NCI-H187 treated with DMSO at 0.1 percent for 48 hours (cell line): ENCODE measurements at places on chromosomes 3 and 15.
A peak's percentile ranks its signal among the peaks of the same experiment; 100 is the strongest.

DNA sequence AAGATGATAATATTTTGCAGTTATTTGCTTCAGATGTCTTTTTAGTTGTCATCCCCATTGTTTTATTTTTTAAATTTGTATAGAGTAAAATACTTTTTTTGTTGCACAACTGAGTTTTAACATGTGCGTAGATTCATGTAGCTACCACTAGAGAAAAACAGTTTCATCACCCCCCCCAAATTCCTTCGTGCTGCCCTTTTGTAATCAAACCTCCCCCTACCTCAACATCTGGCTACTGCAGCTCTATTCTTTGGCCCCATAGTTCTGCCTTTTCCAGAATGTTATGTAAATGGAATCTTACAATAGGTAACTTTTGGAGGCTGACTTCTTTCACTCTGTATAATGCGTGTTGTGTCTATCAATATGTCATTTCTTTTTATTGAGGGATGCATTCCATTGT is 232.0 kb upstream of the RASGRP1 start:
- DNase-seq = no peak

DNA sequence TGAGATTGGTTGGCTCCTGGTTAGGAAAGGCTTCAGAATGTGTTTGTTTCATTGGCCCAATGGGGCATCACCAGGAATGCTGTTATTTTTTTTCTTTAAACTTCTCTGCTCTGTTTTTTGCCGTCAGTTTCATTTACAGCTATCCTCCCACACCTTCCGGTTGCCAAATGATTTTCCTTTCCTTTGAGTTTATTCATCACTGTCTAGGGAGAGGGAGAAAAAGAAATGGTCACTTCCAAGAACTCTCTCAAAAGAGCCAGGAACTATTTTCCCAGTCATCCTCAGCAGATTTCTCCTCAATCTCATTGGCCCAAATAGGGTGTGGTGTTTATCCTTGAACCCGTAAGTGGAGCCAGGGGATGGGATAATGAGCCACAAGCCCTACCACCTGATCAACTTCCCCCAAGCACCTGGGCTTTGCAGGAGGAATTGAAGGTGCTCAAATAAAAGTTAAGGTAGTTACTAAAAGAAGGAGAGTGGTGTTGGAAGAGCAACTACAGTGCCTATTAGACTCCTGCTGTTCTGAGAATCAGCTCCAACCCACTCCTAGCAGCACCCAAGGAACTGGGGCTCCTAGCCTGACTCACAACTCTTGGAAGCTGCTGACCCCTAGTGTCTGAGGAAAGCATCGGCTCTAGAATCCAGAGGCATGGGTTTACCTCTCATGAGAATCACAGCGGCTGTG is 183.8 kb upstream of the IL12A start:
- peak; percentile 52 for DNase-seq

GRCh38 chr3:42289026-42289425 is 23.0 kb upstream of the CCK start:
- no peak for DNase-seq

DNA sequence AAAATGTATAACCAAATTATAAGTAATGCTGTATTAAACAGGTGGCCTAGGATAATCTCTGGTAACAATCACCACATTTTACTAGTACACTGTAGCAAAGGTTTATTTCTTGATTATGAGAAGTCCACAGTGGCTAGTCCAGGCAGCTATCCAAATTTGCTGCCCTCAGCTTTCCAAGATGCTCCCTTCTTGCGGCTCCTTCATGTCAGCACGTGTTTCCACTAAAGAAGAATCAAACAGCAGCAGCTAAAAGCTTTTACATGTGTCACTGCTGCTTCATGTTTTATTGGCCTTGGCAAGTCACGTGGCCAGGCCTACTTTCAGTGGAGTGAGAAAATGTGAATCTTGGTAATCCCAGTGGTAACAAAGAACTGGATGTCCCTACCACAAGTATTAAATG is 5.6 kb upstream of the RBMS3 start:
- DNase-seq = no peak

DNA sequence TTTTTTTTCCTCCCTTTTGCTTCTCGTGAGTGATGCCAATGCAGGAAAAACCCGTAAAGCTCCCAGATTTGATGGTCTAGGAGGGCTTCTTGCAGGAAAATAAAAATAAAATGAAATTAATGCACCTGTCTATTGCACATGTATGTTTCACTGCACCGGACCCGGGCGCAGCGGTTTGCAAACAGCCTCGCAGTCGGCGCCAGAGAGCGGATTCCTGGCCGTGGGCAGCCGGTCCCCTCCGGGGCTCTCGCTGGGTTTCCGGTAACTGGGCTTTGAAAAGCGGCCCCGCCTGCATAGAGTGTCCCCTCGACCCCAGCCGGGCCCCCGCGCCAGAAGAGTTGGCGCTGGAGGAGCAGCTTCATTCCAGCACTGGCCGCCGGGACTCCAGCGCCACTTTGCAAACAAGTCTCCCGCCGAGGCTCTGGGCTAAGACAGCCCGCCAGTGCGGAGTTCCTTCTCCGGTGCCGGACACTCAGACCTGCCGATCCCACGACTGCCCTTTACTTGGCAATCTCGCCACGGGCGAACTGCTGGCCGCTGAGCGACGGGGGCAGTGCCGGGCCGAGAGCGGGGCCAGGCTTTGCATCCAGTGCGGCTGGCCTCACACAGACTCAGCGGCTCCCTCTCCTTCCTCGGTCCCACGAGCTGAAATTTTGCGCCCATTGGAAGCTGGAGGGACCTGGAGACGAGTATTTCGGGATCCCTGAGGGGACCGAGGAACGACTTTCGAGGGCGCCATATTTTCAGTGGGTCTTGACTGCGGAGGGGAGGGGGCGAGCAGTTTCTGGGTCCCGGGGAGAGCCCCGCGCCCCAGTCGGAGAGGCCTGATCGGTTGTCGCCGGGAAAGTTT is 225.9 kb upstream of the C2CD4B start:
- no peak for DNase-seq

DNA sequence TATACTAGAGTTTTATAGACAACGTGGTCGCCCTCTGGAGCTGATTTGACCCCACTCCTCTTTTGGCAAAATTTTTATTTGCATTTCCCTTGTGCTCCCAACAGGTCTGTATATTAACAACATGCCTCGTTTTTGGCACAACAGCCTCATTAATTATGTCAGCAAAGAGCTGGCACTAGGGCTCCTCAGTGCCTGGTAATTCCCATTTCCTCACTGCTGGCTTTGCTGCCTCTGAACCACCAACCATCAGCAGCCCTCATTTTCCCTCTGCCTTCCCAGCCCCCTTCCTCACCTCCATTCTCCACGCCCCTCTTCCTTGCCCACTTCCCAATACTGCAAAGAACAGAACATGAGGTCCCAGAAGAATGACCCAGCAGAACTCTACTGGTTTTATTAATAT is 204.8 kb downstream of the ABHD5 start:
- DNase-seq = no peak

DNA sequence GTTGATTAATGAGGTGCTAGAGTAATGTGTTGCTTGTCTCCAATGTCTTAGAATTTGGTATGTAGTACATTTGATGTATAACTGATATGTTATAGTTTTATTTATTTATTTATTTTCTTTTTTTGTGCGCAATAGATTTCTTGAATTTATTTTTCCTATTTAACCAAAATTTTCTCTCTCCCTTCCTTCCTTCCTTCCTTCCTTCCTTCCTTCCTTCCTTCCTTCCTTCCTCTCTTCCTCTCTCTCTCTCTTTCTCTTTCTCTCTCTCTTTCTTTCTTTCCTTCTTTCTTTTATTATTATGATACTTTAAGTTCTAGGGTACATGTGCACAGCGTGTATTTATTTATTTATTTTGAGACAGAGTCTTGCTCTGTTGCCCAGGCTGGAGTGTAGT is 256.2 kb upstream of the TBL1XR1 start:
- no peak for DNase-seq

- no peak for DNase-seq
Observed at GRCh38 chr3:163273694-163274093, 1777.1 kb downstream of the OTOL1 start.

DNA sequence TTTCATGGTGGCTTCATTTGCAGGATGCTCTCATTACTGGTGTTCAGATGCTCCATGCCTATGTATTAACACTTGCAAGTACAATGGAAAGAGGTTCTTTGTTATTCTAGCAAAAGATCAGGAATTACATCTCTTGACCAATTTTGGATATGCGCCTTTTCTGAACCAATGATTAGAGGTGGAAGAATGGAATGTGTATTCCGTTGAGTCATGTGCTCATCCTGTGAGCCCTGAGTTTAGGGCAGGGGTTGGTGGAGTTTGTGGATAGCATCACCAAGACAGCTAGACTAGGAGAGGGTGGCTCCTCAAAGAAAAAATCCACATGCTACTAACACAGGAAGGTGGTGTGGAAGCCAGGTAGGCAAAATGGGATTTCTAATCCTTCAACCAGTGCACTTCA is 80.7 kb upstream of the SLC25A26 start:
- no peak for DNase-seq

GRCh38 chr3:34571714-34572113 is 773.3 kb downstream of the PDCD6IP start:
- no peak for DNase-seq

GRCh38 chr3:45881078-45882022 is 5.0 kb upstream of the CCR9 start:
- DNase-seq = no peak

- no peak for DNase-seq
Observed at GRCh38 chr3:183478501-183478900, 50.1 kb upstream of the MCF2L2 start.

- no peak for DNase-seq
Observed at GRCh38 chr3:102576651-102577050, 141.8 kb downstream of the ZPLD1 start.

DNA sequence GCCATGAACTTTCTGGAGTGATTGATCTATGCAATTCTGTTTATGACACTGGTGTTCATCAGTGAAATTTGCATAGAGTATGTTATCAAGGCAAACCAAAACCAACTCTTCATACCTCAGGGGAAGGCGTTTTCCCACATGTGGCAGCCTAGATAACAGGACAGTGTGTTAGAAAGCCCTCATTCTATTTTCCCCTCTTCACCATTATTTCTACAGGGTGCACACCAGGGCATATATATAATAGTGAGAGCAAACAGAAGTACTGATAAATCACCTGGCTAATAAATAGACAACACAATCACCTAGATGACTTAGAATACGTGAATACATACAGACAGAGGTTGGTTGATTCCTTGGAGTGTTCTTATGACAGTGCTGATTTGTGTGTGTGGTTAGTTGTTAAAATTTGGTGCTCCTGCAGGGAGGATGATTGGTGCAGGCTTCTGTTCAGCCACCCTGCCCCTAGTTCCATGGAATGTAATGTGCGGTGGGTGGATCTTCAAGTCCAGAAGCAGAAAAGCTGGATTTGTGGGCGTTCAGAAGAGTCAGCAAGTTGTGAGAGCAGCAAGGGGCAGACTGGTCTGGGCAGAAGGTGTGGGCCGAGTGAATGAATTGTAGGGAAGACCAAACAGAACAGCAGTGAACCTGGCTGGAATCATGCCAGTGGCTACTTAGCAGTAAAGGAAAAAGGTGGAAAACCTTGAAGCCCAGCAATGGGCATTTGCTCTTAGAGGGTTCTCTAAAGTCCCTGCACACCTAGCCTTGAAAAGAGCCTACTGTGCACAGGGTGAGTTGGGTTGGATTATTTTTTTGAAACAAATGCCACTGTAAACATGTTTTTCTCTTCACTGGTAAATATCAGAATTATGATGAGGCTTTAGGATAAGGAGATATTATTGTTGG is 11.7 kb upstream of the RARRES1 start:
- DNase-seq = no peak

- no peak for DNase-seq
Observed at GRCh38 chr3:58989163-58989562, 60.7 kb downstream of the CFAP20DC start.

- no peak for DNase-seq
Observed at GRCh38 chr3:16311960-16312451, 47.0 kb downstream of the OXNAD1 start.

- DNase-seq = no peak
Observed at GRCh38 chr15:78550815-78551214, 10.6 kb downstream of the PSMA4 start.

DNA sequence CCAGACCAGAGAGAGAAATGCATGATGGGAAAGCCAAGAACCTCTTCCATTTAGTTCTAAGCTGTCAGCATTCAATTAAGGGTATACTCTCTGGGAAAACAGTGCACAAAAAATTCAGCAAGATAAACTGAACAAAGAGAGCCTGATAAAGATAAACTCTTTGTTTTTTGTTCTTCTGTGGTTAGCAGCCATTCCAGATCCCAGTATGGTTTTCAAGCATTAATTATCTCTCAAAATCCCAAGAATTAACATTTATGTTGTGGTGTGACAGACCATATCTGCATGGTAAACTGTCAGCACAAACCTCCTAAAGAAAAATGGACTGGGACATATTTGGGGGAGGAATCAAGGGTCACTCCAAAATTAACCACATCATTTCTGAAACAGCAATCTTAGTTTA is 124.0 kb upstream of the LRRN1 start:
- no peak for DNase-seq

DNA sequence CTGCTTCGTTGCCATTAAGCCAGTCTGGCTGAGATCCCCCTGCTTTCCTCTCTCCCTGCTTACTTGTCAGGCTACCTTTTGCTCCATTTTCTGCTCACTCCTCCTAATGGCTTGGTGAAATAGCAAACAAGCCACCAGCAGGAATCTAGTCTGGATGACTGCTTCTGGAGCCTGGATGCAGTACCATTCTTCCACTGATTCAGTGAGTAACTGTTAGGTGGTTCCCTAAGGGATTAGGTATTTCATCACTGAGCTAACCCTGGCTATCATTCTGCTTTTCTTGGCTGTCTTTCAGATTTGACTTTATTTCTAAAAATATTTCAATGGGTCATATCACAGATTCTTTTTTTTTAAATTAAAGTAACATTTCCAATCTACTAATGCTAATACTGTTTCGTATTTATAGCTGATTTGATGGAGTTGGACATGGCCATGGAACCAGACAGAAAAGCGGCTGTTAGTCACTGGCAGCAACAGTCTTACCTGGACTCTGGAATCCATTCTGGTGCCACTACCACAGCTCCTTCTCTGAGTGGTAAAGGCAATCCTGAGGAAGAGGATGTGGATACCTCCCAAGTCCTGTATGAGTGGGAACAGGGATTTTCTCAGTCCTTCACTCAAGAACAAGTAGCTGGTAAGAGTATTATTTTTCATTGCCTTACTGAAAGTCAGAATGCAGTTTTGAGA is 25.0 kb downstream of the CTNNB1 start:
- no peak for DNase-seq

DNA sequence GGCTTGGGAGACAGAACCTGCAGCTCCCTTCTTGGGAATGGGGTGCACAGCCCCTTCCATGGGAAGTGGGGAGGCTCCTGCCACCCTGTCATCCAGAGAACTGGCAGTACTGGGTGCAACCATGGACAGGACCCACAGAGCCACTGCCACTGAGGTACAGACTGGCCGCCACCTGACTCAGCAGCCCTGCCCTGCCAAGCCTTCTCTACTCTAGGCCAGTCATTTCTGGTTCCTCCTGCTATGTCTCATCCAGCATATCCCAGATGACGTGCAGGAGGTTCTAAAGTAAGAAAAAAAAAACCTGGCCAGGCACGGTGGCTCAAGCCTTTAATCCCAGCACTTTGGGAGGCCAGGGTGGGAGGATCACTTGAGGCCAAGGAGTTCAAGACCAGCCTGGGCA is 76.9 kb upstream of the RPL32 start:
- no peak for DNase-seq
